ENCODE measurements at places on chromosomes 3 and 15.

GRCh38 chr3:132721479-132722164 is 587 bp downstream of the NPHP3 start:
- no peak for DNase-seq

DNA sequence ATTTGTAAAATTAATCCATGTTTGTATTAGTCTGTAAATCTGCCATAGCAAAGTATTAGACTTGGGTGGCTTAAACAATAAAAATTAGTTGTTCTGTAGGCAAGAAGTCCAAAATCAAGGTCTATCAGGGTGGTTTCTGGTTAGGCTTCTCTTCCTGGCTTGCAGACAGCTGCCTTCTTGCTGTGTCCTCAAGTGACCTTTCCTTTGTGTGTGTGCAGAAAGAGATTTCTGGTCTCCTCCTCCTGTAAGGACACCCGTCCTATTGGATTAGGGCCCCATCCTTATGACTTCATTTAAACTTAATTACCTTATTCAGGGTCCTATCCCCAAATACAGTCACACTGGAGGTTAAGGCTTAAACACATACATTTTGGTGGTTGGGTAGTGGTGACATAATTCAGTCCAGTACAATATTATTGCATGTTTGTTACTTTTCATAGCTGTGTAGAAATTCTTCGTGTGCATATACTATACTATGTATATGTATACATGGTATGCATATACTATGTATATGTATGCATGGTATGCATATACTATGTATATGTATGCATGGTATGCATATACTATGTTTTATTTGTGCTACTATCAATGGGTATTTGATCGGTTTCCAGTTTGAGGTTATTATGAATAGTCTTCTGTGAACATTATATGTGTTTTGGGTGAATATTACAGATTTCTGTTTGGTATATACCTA is 57.9 kb upstream of the RNU6-1 start:
- DNase-seq, result no peak

GRCh38 chr15:35937380-35937779 is 391.4 kb upstream of the DPH6 start:
- no peak for DNase-seq

DNA sequence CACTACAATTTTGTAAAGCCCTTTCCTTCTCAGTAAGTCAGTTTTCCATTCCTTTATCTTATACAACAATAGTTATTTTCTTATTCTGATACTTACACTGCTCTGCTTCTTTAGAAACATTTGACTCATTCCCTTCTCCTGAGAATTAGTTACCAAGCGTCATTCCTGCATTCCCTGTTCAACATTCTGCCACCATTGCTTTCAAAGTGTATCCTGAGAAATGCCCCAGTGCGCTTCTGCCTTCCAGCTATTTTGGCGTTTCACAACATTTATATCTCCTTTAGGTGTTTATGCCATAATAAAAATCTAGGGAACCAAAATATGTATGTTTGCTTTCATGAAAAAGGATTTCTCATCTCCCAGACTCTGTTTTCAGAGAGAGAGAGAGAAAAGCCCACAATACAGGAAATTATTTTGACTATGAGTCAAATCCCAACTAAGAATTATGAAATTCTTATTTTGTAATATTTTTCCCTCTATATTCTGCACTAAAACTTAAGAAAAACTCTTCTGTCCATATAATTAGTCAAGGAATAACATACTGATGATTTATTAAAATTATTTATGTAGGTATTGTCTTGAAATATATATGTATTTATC is 118.2 kb upstream of the RAP2B start:
- no peak for DNase-seq

DNA sequence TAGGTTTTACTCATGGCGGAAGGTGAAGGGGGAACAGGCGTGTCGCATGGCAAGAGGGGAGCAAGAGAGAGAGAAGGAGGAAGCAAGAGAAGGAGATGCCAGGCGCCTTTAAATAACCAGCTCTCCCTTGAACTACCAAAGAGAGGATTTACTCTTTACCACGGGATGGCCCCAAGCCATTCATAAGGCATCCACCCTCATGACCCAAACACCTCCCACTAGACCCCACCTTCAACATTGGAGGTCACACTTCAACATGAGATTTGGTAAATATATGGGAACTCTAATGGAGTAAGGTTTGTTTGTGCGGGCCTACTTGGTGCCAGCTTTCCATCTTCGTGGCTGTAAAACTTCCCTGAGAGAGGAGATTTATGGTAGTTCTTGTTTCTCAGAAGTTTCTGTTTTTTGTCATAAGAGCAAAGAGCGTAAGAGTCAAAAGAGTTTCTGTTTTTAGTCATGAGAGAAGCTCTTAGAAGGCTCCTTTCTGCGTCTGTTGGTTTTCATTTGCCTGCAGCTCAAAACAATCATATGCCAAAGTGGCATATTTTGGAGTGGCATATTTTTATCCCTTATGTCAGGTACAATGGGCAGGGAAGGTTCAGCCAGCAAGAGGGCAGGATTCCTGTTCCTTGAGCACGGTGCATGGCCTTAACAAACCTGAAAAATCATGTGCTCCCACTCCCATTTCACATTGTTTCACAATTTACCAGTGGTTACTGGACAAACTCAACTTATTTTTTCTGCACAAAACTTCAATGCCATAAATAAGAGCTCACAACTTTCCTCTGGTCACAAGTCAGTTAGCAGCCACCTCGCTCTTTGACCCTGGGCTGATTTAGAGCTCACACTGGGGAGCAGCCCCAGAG is 12.5 kb downstream of the PML start:
- DNase-seq, result no peak

GRCh38 chr3:140424211-140424610 is 253.7 kb upstream of the TRIM42 start:
- DNase-seq, result no peak

Data from NCI-H1092 (cell line).